CD4-positive, alpha-beta T cell treated with Interferon alpha-2 for 1 hour (primary cell): ENCODE measurements at places on chromosomes 2 and 18.
A peak's percentile ranks its signal among the peaks of the same experiment; 100 is the strongest.

DNA sequence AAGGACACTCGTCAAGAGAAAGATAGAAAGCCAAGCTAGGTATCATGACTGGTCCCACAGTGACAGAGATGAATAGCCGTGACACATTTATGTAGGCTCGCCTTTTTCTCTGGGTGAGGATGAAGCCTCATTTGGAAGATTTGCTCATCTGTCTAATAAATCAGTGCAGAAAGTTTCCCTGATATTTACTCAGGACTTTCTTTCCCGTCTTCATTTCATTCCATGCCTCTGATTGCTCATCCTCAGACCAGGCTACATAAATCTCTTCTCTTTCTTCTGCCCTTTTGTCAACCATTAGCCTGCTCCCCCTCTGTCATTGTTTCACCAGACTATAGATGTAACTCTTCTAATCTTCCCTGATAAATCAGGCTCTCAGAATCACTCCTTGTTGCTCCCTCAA, 361.8 kb upstream of the MEIS1 start:
- DNase-seq, result no peak

GRCh38 chr2:47654790-47655562, 128.0 kb upstream of the MSH6 start:
- DNase-seq, result peak; percentile 20

DNA sequence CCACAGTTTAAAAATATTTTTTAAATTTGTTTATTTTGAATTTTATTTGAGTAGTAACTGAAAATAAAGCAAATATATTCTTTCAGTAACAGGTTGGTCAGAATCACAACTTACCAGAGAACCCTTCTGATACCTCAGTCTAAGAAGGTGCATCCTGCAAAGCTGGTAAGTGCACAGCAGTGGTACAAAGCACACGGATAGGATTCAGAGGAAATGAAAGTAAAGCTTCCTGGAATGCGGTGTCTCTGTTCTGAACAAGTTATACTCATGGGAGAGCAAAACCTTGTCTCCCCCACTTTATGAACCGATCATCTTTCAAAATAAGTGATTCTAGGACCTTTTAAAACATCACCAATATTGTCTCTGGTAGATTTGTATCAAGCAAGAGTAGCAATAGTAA, 398.3 kb downstream of the TMX3 start:
- DNase-seq, result no peak

GRCh38 chr2:28927469-28927868, 33.0 kb downstream of the WDR43 start:
- no peak for DNase-seq

GRCh38 chr2:10179422-10179821, 56.9 kb downstream of the RRM2 start:
- DNase-seq, result no peak

DNA sequence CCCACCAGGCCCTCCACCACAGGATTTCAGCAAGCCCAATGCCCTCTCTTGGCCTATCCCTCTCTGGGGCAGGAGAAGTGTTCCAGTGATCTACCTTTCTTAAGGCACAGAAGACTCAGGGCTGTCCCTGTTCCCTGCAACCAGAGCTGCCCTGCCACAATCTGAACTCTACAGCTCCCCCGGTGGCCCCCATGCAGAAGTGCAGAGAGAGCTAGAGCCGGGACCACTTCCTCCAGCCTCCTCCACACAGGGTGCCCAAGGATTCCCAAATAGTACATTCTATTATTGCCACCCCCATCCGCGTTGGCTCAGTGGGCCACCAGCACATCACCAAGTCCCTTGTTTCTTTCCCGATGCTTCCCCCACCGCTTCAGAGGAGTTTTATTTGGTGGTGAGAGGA, 114.8 kb upstream of the PTPRM start:
- no peak for DNase-seq

DNA sequence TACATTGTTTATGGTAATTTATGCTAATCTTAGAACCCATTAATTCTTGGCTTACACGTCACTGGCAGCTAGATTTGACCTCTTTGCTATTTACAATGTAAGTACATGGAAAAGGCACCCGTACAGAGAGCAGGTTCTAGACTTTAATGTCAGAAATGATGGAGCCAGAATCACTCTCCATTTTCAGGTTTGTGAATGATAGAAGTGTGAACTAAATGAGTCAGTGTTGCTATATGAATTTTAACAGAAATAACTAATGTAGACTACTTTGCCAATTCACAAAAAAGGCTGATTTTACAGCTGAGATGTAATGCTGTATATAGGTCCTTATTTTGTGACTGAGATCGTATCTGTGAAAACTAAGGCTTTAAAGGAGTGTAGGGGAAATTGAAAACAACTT, 214.6 kb downstream of the LDLRAD4 start:
- no peak for DNase-seq

DNA sequence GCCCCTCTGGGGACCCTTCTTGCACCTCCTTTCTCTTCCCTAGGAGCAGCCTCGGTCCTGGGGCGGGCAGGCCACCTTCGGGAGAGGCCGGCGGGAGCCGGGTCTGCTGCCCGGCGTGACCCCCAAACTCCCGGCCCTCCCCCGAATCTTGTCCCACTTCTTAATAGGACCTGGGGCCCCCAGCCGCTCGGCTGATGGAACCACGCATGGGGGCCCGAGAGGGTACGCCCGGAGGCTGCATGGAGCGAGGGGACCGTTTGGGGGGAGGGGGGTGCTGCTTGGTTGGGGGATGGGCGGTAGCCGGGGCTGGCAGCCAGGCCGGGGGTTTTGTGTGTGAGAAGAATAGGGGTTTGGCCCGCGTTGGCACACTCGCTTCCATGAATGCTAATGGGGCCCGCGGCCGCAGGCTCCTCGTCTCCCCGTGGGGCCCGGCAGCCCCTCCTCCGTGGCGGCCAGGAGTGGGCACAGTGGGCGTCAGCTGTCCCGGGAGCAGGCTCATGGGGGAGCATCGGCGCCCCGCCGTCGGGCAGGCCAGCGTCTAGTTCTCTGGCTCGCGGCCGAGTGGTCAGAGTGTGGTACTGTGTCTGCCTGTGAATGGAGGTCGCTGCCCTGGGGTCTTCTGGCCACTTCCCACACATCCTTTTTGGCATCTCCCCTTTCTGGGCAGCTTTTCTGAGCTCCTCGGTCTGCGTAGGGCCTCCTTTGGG, 1.0 kb downstream of the GAREM2 start:
- DNase-seq, result no peak

- no peak for DNase-seq
These were observed 42.9 kb downstream of the DOK1 start for GRCh38 chr2:74597410-74597809.

DNA sequence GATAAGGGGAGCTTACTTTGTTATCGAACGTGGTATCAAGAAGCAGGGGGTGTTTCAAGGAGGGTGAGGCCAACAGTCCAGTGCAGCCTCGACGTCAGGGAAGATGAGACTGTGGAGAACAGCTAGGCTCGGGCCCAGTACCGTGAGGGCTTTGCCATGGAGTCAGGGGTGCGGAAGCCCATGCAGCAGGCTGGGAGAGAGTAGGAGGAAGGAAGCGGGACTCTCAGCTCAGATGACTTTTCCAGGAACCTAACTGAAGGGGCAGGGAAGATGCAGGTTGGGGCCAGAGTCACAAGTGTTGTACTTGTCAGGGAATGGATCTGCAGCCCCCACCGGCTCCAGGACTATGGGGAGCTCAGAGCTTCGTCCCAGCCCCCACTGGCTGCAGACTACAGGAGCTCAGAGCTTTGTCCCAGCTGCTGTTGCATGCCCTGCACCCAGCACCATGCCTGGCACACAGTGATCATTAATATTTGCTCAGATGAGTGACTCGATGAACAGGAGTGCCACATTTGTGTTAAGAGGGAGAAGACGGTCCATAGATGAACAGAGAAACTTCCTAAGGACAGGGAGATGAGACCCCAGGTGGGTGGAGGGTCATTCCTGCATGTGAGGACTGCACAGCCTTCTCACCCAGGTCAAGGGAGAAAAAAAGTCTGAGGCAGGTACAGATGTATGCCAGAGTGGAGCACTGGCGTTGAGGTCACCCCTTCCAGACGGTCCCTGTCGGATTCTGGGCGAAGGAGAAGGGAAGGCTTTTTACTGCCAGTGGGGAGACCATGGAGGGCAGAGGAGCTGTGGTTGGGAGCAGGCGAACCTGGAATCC, 36.4 kb downstream of the PTGR3 start:
- no peak for DNase-seq

DNA sequence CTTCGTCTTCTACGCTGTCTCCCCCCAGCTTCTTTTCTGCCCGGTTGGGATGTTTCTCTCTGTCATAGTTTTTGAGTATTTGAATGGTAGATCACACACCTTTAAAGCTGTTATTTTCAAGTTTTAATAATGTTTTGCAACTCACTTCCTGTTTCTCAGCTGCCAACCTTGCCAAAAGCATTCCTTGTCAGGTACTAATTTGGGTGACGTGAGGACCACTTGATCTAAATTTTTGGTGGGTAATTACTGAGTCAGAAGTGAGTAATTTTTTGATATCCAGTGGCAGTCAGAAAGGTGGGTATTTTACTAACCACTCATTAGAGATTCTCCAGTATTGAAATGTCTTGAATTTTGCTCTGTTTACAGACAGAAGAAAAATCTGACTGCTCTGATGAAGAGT, 852.4 kb upstream of the FANCL start:
- DNase-seq, result no peak

- DNase-seq, result no peak
These were observed 154.8 kb downstream of the RNF144A start for GRCh38 chr2:7071916-7072556.

DNA sequence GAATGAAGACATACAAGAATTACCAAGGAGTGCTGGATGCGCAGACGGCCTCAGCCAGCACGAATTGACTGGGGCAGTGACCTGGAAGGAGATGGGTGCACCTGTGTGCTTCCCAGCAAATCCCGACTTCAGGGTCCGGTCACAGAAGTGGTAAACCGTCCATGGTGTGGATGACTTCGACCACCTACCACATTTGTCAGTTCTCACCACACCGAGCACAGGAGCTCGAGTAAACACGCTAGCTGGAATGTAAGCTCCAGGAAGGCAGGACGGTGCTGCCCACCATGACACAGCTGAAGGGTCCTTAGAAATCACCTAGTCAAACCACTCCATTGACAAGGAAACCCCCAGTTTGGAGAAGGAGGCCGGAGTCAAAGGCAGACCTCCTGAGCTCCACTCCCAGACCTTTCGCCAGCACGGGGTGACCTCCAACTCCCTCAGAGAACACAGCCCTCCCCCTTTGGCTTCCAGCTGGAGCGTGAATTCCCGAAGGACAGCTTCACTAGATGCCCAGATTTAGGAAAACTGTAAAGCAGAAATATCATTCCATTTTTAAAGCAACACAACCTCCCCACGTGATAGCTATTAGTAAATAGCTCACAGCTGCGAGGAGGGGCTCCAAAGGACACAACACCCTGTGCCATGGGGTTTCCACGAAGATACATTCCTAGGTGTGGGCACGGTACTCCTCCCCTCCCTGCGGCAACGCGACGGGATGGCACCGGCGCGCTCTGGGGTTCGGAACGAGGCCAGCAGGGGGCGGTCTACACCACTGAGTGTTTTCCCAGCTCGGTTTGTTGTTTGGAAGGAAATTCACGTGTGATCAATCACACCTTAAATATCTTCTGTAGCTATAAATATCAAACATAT, 34.1 kb upstream of the GNAL start:
- DNase-seq, result peak; percentile 26

GRCh38 chr2:63189026-63189425, 138.4 kb downstream of the OTX1 start:
- DNase-seq, result peak; percentile 3

- no peak for DNase-seq
These were observed 13.3 kb upstream of the POLE4 start for GRCh38 chr2:74944987-74945787.

- no peak for DNase-seq
These were observed 36.0 kb downstream of the FAM110C start for GRCh38 chr2:10222-10875.

GRCh38 chr2:216519154-216519762, 20.6 kb downstream of the RPL37A start:
- DNase-seq, result peak; percentile 40

DNA sequence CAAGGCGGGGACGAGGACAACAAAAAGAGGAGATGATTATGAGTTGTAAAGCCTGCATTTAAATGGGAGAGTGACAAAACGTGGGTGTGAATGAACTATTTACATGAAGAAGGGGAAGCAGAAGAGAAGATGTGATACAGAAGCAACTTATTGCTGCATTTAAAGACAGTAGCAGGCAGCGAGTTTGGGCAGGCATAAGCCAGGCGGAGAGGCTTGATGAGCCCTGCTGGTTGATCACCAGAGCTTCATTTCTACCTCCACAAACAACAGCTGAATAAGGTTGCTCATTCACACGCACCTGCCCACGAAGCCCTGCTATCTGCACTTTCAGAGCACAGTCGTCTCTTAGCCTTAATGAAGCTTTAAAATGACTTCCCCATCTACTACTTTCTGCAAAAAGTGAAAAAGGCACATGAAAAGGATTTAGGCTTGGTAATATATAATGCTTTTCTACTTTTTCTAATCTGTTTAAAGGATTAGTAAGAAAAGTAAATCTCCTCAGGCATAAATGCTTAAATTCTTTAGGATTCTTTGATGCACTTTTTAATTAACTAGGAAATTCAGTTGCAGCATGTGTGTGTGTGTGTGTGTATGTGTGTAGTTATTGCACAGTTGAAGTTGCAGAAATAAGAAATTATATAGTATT, 3.1 kb downstream of the SLC38A11 start:
- DNase-seq, result no peak

GRCh38 chr2:75523313-75524275, 37.1 kb downstream of the EVA1A start:
- no peak for DNase-seq

DNA sequence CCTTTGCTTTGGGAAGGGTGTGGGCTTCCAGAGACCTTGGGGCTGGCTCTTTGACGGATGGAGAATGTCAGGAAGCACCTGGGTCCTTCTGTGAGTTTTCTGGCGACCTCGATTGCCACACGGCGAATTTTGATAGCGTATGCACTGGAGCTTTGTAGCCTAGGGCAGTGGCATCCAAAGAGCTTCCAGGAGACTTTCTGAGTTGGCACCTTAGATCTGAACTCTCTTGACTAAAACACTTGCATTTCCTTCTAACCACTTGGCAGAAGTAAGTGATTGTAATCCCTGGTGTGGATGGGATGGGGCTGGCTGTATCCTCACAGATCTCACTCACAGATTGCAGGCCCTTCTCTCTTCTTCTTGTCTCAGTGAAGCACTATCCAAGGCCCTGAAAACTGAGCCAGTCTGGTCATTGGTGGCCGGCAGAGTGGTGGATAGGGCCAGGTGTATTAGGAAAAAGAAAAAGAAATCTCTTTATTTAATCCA, 7.8 kb downstream of the RNF144A start:
- DNase-seq, result no peak

- no peak for DNase-seq
These were observed 1.1 kb downstream of the SERPINB2 start for GRCh38 chr18:63888470-63889190.

DNA sequence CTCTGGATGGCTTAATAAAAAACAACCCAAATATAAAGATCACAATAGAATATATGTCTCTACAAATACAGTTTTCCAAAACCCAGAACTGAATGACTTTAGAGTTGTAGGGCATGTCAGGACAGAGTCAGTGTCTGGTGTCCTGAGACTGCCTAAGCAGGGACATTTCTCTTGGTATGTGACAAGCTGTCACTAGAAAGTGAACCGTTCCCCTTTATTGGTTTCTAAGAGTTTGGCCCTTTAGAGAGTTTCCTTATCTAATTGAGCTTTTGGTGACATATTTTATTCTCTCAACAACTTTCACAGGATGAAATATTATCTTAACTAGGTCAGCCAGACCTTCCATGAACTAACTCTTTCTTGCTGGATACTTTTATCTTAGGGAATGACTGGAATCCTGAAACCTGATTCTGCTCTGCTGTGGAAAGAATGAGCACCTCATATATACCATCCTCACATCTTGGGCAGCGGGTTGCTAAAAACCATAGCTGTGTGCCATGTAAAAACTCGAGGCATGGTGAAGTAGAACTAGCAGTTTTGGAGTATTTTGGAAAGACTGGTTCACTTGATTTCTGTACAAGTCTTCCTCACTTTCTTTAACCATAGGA, 54.8 kb downstream of the CAVIN2 start:
- no peak for DNase-seq
